ENCODE measurements at places on chromosomes 6 and 20.

DNA sequence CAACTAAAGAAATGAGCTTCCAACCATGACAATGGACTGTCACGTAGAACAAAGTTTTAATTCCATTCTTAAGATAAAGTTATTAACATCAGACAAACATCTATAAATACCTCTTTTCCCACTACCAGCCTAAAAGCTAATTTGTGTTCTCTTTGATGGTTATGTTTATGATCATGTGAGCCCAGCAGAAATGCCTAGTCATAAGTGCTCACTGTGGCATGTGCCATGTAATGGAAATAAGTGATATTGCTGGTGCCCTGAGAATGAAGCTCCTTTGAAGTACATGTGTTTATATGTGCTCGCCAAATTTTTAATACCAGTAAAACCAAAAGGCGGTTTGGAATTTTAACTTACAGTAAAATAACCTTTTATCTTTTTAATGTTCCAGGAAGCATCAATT lies 205.8 kb downstream of the ISM1 start:
- no peak for DNase-seq

DNA sequence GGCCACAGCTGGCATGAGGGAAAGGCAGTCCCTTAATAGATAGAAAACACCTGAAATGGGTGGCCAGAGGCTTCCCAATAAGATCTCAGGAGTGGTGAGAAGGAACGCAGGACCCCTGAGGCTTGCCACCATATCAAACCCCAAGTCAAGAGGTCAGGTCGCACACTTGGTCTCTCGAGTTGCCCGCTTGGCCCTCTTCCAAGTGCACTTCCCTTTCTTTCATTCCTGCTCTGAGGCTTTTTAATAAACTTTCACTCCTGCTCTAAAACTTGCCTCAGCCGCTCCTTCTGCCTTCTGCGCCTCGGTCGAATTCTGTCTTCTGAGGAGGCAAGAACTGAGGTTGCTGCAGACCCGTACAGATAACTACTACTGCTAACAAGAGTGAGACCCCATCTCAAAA lies 64.2 kb downstream of the SLC2A10 start:
- DNase-seq = no peak

- DNase-seq = no peak
Measured at GRCh38 chr6:70956451-70957283, at the start of gene B3GAT2. Gene B3GAT2 (minus strand): TSS chr6:70957060. CDS start chr6:70956429, 631 bp downstream.

- DNase-seq = no peak
Measured at GRCh38 chr20:53381568-53382262, 211.9 kb downstream of the ZNF217 start.
